ENCODE measurements at places on chromosomes 4 and X.

DNA sequence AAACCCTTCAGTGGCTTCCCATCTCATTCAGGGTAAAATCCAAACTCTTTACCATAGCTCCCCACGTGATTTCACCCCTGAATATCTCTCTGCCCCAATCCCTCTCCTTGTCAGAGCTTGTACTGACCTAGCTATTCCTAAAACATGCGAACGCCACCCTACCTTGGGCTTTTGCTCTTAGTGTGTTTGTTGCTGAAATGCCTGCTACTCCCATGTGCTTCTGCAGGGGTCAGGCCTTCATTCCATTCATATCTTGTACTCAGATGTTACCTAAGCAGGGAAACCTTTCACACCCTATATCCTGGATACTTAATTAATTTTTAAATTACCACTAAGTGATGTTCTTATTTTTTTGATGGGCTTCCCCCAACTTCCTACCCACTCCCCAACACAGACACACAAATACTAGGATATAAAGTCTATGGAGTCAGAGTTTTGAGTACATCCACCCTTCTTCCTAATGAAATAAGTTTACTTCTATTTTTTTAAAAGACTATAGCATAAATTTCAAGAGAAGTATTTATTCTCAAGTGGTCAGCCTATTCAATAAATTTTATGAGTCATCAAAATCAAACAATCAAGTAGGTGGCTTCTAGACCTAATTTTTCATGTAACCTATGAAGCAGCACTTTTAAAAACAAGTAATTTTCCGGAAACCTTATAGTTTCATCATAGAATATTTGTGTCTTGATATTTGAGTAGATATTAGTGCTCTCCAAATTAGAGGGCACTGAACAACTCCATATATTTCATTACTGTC is 189.4 kb downstream of the RAPGEF2 start:
- DNase-seq = no peak

DNA sequence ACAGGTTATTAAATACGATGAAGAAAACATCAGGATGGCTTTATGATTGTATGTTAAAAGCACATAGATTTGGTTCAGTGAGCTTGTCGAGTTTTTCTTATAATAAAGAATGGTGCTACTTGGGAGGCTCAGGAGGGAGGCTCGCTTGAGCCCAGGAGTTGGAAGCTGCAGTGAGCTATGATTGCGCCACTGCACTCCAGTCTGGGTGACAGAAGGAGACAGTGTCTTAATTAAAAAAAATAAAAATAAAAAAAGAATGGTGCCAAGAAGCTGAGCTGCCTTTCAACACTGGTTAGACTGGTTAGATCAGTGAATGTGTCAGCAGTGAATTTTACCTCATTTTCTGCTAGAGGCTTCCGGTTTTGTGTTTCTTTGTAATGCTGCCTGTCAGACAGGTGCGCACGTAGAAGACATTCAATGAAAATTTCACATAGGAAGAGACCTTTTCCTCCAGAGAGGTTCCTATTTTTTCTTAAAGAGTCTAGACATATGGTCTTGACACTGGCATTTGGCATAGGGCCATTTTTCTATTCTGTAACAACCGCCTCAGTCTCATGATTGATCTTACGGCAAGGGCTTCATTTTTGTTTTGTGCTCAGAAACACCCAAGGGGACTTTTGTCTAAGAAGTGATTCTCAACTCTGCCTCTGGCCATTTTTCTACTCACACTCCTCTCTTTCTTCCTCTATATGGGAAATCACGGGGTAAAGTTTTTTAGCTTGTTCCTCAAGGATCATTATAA is 15.0 kb upstream of the ARSF start:
- no peak for DNase-seq

DNA sequence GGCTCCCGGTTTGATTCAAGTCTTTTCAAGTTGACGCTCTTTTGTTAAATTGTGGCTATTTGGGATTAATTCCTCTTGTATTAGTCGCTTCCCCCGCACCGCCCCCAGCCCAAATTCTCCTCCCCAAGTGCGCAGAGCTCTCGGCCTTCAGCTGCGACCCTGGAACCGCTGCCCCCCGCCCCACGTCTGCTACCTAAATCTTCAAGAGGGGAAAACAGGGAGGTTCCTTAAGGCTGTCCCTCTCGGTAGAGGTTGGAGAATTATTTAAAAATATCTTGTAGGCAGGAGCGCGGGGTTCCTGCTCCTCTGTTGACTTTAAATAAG is 860 bp upstream of the RPS6KA3 start:
- no peak for DNase-seq

DNA sequence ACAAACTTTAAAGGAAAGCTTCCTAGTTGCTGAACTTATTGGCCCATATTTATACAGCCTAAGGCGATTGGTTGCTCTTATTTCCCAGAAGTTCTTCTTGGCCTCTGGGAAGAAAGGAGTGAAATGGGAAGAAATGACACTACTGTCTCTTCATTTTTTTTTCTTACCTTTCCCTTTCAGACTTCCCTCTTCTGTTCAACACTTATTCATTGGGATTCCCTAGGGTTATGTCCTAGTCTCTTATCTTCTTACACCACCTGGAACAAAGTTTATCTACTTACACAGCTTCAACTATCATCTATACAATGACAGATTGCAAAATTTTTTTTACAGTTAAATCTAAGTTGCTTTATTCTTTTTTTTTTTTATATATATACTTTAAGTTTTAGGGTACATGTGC is 68.0 kb downstream of the SNX12 start:
- DNase-seq = no peak

GRCh38 chr4:104795264-104795939 is 300.7 kb upstream of the CXXC4 start:
- no peak for DNase-seq

GRCh38 chr4:184598753-184599491 is 50.3 kb downstream of the CASP3 start:
- DNase-seq = no peak

DNA sequence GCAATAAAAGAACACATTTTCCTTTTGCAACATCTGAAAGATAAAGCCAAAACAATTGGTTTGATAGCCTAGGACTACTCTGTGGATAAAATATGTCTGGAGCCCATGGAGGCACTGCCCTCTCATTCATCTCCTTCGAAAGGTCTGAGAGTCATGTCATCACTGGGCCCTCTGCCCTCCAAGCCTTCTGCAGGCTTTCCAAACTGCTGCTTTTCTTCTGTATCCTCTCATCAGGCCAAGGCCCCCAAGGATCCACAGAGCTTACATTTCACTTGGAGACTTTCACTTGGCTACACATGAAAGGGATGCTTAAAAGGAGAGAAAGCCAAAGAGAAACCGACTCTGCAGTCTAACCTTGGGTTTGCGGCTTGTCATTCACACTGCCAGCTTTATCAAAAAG is 109.9 kb downstream of the SH3RF1 start:
- no peak for DNase-seq

DNA sequence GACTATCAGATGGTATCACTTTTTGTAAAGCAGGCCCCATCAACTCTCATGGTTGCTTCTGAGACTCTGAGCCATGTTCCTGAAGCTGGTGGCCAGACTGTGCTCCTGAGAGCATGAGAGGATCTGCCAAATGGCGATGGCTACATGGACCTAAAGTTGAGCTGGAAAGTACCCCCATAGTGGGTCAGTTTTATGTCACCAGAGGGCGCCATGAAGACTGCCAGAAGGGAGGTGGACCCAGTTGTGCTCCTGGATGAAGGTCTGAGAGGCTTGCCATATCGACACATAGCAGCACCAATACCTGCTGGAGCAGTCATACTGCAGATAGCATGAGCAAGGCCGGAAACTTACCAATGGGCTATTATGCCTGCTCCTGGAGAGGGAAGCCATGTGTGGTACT is 105.7 kb downstream of the SLITRK2 start:
- no peak for DNase-seq

DNA sequence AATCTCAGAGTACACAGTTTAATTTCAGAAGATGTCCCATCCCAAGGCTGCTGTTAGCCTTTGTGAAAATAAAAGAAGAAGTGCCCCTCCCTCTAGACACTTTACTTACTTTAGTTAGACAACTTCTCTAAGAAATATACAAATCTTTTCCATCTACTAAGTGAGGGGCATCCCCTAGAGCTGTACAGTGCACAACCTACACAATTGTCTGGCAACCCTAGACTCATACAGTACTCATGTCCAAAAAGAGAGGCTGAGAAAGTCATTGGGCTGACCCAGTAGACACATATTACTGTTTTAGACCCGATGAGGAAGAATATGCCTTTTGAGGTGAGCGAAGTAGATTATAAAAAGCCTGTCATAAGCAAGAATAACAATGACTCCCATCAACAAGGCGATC is 297.6 kb downstream of the IDS start:
- no peak for DNase-seq

DNA sequence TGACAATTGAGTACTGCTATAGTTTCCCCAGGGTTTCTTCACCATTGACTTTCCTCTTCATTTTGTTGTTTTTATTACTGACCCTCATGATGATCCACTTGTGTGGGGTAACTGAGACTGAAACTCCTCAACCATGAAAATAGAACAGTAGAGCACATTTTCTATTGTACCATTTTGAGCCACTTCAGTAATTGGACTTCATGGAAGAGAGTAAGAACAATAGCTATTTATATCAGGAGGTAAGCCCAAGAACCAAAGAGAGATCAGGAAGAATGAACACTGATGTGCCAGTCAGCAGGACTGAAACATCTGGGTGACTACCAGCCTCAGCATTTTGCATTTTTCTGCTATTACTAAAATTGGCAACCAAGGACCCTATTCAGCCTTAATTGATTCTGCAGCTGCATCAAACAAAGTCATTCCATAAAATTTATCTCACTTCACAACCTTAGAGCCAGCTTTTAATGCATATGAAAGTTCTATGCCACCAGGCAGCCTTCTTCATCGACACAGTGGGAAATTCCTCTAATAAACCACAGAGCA is 151.4 kb downstream of the BANK1 start:
- DNase-seq = no peak

- DNase-seq = no peak
These were observed 3.4 kb downstream of the CPLX1 start for GRCh38 chr4:822361-823175.

- DNase-seq = no peak
These were observed 55.2 kb upstream of the HGFAC start for GRCh38 chr4:3386526-3386925.

DNA sequence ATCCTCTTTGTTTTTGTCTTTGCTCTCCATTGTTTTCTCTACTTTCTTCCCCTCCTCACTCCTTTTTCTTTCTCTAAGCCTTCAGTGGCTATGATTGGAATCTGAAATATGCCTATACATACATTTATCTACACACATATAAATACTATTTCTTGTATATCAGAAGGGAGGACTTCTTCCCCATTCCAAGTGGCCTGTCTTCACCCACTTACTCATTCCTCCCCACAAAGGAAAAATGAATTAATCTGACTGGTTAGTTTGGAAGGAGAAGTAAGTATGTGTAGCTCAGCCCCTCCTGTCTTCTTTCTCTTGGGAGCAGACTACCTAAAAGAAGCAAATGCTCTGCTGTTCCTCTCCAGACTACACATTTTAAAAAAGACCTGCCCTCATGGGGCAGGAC is 17.7 kb downstream of the GUCY2F start:
- DNase-seq = no peak

- DNase-seq = no peak
These were observed 13.5 kb upstream of the GYPA start for GRCh38 chr4:144154044-144154443.

GRCh38 chr4:151690876-151691275 is 69.9 kb downstream of the GATB start:
- DNase-seq = no peak

DNA sequence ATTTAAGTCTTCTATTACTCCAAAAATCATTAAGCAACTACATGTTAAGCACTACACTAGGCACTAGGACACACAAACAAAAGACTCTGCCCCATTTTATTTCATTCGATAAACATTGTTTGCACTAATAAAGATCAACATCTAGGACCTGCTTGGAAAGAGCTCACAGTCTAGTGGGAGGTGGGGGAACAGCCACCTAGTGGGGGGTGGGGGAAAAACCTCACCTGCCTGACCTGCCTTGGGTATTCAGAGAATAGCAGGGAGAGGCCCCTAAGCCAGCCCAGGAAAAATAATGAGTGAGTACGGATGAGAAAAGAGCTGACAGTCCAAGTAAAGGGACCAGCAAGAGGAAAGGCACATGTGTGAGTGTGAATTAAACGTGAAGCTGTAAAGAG is 52.2 kb downstream of the PRDM5 start:
- DNase-seq = no peak

DNA sequence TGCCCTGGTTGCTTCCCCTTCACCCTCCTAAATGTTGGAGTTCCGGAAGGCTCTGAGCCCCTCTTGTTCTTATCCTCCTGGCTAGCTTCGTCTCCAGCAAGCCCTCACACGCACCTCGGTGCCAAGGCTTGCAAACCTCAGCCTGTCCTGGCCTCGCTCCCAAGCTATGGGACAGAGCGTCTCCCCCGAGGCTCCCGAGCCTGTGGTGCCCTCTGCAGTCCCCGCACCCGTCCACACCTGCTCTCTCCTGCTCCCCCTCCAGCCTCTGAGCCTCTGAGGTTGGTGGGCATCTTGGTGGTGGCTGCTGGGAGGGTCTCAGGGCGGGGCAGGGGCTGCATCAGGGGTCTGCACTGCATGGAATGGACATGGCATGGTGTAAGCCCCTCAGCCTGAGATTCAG is 63.2 kb downstream of the TRMT44 start:
- no peak for DNase-seq

- no peak for DNase-seq
These were observed 63.0 kb upstream of the MXD4 start for GRCh38 chr4:2324891-2325290.

- DNase-seq = no peak
These were observed 8.9 kb downstream of the EIF4E start for GRCh38 chr4:98919996-98920395.

DNA sequence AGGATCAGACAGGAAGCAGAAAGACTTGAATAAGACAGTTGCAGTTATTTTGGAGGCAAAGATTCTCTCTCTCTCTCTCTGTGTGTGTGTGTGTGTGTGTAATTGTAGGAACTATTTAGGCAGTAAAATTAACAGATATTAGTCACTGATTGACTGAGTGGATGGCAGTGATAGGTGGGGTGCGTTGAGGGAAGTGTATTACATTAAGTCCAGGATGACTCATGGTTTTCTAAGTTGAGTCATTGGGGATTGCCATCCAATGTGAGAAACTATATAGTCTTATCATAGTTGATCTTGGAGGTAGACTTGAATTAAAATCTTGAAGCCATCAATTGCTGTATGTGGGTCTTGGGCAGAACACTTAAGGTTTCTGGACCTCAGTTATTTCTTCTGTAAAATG is 75.4 kb downstream of the AR start:
- DNase-seq = no peak

DNA sequence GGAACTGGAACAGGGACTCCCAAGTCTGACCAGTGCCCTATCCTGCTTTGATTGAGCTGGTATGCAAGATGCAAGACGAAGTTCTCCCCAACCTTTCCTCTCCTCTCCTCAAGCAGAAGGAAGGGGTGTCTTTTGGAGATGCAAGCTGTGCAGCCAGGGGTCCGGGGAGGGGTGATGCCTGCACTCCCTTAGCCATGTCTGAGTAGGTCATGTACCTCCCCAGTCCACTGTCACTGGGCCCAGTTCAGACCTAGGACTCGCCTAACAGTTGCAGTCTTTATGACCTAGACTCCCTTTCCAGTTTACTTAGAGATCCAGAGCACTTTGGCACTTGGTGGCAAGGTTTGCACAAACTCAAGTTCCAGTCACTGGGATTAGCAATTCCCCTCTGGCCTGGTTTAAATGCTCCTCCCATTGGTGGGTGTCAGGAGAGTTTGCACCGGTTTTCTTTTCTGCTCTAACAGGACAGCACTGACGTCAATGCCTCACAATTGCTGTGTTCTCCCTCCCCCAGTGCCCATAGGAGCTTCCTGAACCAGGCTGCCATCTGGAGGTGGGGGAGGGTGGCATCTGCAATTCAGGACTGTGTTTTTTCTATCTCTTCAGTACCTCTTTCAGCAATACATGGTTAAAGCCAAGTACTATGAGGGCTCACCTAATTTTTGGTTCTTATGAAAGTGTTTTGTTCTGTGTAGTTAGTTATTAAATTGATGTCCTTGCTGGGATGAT is 782.2 kb downstream of the ARAP2 start:
- DNase-seq = no peak

Measured in amygdala (tissue), 56 donors.